ENCODE measurements at places on chromosomes 11 and 22.

DNA sequence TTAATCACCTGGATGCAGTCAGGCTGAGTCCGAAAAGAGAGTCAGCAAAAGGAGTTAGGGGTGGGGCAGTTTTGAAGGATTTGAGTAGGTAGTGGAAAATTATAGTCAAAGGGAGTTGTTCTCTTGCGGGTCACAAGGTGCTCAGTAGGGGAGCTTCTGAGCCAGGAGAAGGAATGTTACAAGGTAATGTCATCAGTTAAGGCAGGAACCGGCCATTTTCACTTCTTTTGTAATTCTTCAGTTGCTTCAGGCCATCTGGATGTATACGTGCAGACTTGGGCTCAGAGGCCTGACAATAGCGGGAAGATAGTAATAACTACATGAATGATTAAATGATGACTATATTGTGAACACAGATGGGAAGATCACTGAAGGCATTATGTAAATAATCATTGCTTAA lies 6.2 kb downstream of the SC5D start:
- DNase-seq, result no peak

DNA sequence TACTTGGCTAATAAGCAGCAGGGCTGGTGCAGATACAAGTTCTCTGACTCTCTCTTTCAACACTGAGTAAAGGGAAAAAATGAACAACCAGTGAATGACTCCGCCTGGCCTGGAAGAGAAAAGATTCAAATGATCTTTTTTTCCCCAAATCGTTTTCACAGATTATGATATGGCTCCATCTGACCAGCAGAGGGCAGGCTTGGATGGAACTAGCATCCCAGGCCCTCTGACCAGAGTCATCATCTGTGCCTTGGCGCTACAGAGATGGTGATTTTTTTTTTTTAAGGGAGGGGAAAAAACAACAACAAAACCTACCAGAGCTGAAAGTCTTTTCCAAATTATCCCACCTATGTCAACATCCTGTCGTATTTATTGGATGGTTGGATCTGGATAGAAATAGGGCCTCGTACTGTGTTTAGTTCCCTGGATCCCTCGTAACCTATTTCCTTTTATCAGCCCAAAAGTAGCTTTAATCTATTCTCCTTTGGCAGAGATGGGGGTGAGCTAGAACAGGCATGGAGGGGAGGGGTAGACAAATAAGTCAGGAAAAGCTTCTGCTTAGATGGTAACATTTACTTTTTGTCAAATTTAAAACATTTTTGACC lies 69.7 kb downstream of the PRSS23 start:
- DNase-seq, result no peak

- no peak for DNase-seq
Observed at GRCh38 chr11:80937842-80938241, 1497.0 kb upstream of the TENM4 start.

DNA sequence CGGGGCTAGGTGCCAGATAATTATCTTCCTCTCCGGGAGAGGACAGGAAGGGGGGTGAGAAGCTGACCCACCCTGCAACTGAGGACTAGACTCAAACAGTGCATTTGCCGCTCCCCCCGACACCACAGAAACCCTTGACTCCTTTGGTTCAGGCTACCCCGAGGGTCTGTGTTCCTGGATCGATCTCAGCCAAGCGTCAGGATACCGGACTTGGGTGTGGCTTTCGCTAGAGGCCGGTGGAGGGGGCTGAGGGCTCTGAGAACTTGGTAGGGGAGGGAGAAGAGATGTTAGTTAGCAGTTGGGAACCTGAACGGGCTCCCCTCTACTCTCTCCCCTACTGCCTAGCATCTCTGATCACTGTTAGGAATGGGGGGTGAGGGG lies 840 bp downstream of the SEZ6L start:
- no peak for DNase-seq

- no peak for DNase-seq
Observed at GRCh38 chr22:27820896-27821866, 19.6 kb upstream of the MN1 start.

DNA sequence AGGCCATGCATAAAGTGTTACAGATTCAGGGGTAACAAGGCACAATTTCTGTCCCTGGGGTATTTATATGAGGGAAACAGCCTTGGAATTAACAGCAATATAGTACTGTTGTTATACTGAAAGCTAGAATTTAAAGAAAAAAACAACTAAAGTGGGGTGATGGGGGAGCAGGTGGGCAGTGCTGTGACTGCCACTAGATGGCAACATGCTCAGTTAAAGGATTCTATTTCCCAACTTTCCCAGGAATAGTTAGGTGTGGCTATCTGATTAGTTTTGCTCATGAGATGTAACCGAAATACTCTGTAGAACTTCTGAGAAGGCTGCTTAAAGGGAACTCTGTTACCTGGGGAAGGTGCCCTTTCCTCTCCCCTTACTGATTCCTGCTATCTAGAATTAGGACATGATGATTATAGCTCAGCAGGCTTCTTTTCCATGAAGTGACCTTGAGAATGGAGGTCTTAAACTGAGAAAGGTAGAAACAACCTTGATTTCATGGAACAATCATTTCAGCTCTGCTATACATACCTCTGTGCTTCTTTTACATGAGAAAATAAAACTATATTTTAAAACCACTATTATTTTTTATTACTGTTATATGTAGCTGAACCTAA lies 102.6 kb downstream of the RELT start:
- no peak for DNase-seq

GRCh38 chr22:49203091-49203858 lies 624.4 kb downstream of the BRD1 start:
- no peak for DNase-seq

GRCh38 chr22:17767233-17768065 lies 6.8 kb downstream of the BID start:
- peak; percentile 61 for DNase-seq

DNA sequence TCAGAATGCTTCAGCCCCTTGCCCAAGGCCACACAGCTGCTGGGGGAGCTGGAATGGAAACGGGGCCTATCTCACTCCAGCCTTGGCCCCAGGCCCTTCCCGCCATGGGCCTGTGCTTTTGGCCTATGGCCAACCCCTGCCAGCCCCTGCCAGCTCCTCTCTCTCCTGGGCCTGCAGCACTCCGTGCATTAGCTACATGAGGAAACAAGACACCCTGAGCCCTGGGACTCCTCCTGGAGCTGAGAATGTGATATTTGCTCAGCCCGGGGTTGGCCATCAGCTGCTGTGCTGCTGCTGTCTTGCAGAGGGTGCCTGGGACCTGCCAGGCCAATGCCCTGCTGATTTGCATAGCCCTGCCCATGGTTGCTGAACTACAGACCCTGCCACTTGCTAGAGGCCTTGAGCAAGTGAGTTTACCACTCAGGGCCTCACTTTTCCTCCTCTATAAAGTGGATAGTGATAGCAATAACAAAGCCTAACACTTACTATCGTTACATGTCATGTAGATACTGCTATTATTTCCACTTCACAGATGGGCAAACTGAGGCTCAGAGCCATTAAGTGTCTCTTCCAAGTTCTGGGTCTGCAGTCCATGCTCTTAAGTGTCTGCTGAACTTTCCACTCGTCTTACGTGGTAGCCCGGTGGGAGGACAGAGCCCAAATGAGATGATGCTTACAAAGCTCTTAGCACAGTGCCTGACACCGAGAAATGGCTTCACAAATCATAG lies 99.6 kb downstream of the KIAA1671 start:
- no peak for DNase-seq

GRCh38 chr22:45096256-45096907 lies 67.3 kb upstream of the NUP50 start:
- peak; percentile 45 for DNase-seq

GRCh38 chr11:131365329-131365930 lies 5.0 kb upstream of the NTM start:
- no peak for DNase-seq

DNA sequence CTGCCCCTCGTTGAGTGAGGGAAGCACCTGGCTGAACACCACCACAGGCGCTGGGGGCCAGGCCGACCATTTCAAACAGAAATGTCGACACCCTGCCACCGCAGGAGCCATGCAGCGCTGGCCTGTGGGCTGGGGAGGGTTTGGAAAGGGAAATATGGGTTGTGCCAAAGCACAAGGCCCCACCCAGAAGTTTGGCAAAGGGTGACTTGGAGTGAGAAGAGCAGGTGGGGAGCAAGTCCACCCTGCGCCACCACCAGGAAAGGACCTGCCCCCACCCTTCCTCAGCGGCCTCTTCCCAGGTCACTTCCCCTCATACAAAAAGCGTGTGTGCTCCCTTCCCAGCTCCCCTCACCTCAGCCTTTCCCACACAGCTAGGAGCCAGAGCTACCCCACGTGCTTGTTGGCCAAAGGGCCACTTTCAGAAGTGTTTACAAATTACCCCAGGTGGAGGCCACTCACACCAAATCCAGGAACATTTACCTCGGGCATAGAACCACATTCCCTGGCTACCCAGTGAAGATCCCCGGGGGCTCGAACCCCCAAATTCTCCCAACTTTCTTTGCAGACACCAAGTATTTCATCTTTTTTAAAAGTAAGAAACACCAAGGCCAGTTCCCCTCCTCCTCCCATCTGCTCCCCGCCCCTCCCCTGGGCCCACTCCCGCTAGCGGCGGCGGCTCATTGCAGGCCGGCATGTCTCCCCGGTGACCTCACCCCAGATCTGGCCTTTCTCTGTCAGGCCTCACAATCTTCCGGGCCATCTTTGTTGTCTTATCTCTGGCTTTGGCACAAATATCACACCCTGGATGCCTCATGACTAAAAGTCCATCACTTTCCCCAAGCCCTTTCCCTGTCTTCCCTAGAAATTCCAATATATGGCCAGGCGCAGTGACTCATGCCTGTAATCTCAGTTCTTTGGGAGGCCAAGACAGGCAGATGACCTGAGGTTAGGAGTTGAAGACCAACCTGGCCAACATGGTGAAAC lies 20.5 kb upstream of the SCGB1A1 start:
- no peak for DNase-seq

DNA sequence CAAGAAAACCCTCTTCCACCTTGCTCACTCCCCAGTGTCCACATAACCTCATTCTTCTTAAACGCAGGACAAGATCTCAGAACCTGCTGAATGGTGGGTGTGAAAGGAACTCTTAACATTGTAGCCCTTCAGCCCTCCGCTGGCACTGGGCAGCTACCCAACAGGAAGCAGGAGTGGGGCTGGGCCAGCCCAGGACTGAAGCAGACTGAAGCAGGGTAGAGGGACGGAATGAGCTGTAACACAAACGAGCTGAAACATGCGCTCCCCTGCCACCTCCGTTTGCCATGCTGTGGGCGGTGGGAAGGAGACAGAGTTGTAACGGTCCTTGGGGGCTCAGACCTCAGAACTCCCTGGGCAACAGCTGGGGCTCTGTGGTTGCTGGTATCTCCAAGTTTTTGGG lies 23.6 kb downstream of the NPAT start:
- no peak for DNase-seq

DNA sequence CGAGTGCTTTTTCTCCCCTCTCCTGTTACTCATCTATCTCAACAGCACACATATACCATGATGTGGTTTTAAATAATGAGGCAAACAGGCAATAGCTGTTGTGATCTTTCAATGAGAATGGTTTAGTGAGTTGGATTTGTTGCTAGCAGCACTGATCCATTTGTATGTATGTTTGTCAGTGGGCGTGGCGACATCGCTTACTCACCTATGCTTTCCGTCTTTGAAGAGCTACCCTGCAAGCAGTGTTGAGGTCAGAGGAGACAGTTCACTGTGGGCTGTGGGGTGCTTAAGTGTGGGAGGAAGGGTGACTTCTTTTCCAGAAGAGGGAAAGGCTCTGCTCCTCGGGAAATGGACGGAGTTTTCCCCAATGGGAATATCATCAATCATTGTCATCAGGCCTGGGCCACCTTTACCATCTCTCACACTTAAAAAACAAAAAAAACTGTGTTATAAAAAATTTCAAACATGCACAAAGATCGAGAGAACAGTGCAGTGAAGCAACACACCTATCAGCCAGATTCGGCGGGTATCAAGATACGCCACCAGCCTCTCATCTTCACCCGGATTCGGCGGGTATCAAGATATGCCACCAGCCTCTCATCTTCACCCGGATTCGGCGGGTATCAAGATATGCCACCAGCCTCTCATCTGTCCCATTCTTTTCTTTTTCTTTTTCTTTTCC lies 83.8 kb downstream of the TBC1D22A start:
- no peak for DNase-seq

- peak; percentile 39 for DNase-seq
Observed at GRCh38 chr11:75100314-75100713, 3.6 kb upstream of the OR2AT4 start.

DNA sequence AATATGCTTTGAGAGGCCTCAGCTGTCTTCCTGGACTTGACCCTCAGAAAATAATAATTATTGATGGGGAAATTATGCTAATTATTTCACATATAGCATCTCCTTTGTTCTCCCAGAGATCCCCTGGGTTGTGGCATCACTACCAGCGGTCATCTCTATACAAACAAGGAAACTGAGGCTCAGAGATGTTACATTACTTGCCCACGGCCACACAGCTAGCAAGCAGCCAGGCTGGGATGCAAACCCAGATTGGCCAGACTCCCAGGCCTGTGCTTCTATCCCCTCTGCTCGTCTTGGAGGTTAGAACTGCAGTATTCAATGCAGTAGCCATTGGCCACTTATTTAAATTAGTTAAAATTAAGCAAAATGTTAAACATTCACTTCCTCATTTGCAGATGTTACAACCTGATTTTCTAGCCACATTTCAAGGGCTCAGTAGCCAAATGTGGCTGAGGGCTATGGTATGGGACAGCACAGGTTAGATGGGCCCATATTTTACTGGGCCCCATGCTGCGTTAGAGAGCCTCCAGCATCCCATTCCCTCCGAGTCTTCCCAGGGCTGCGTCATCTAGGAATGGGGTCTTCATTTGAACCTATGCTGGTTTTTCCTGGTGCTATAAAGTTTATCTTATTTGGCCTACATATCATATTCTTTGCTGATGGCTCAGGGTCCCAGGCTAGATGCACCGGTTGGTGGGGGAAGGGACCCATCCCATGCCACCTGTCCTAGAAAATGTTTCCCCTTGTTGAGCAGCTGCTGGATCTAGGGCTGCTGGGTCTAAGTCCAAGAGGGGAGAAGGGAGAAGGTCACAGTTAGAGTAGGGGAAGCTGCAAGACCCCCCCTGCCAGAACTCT lies 2.2 kb downstream of the SLC35C1 start:
- no peak for DNase-seq

- no peak for DNase-seq
Observed at GRCh38 chr11:64868904-64869570, 9.4 kb downstream of the EHD1 start.

- no peak for DNase-seq
Observed at GRCh38 chr11:33001281-33001680, 14.4 kb upstream of the DEPDC7 start.

DNA sequence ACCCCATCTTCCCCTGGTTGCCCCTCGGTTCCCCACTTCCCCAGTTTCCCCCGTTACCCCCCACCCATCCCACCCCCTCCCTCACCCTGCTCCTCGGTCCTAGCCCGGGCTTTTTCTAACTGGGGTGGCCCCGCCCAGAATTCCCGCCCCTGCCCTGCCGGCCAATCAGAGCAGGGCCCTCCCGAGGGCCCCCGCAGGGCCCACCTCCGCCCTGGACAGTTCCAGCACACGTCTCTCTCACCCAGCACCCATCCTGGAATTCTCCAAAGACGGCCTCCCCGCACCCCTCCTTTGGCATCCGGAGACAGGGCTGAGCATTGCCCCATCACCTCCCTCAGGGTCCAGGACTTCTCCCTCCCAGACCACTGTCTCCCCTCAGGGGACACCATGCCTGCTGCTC lies at the start of gene H19:
Gene H19 (minus strand): TSS at position 88 of the 400 bp plus-strand sequence.
- no peak for DNase-seq

- no peak for DNase-seq
Observed at GRCh38 chr11:92329646-92330045, 105.0 kb downstream of the FAT3 start.

- no peak for DNase-seq
Observed at GRCh38 chr22:21690401-21690801, 24.6 kb downstream of the PPIL2 start.

All from activated CD4-positive, alpha-beta T cell treated with anti-CD3 and anti-CD28 coated beads, Interleukin-2, amount 50 U/mL, for 24 hours (primary cell).